ENCODE measurements at places on chromosomes 11 and 22. TPM values are rescaled to one million over a fixed set of nuclear protein-coding genes. Genes with fewer than 3 reads are reported as not detected.

The EMID1 gene
- polyA plus RNA-seq = 5.9 TPM

The NEFH gene
- polyA plus RNA-seq = 1.2 TPM

The OR8D4 gene
- polyA plus RNA-seq = not detected

The DLG2 gene
- not detected for polyA plus RNA-seq

All from sigmoid colon (tissue), 7 donors.